CD4-positive, CD25-positive, alpha-beta regulatory T cell (primary cell): ENCODE measurements at places on chromosomes 6 and 20. TPM values are rescaled to one million over a fixed set of nuclear protein-coding genes. Genes with fewer than 3 reads are reported as not detected.

DNA sequence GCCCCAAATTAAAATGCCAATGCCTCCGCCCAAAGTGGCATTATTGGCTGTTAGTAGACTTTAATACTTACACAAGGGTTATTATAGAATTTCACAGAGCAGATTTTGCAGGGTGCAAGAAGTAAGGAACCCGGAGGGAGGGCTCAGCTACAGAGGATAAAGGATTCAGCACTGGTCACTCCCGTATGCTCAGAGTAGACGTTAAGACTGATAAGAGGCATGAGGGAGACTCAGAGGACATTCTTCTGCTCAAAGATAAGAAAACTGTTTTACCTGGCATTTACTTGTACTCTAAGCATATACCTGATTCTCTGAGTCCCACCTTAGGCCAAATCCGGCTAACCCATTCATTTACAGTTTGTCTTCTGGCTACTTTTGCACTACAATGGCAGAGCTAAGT lies 36.5 kb upstream of the OVOL2 start:
- DNase-seq: no peak
- H3K27me3 ChIP-seq: no peaks in the 10 kb centered on the region
- no peak overlapping the region for H3K27ac ChIP-seq
- H3K4me3 ChIP-seq: no peak overlapping the region
- no peaks in the 10 kb centered on the region for H3K4me1 ChIP-seq
- H3K36me3 ChIP-seq: no peaks in the 10 kb centered on the region

DNA sequence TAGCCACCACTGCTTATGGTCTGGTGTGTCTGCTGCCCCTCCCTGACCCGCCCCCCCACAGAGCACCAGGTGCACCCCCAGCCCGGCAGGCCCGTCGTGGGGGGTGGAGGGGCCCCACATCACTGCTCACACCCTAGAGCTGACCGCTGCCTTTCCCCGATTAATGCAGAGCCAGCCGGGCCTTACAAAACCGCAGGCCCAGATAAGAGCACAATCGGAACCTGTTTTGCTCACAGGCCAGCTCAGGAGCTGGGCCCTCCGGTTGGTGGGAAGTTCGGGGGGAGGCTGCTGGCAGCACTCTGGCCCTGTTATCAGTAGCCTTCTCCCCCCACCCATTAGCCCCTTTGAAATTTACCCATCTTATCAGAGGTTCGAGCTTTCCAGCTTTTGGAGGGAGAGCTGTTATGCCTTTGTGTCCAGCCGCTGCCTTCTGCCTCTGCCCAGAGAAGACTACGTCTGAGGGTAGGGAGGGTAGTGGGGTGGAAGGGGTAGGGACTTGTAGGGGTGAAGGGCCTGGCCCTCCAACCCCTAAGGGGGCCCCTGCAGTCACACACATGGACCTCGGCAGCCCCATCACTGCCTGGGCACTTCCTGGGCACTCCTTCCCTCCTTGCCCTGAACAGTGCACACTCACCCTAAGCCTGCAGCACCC lies 6.9 kb upstream of the SPDEF start:
- no peak overlapping the region for H3K4me3 ChIP-seq
- H3K27ac ChIP-seq: no peak overlapping the region
- H3K4me1 ChIP-seq: no peaks in the 10 kb centered on the region
- no peak for DNase-seq
- H3K27me3 ChIP-seq: no peaks in the 10 kb centered on the region

- H3K27ac ChIP-seq: no peak overlapping the region
- no peaks in the 10 kb centered on the region for H3K27me3 ChIP-seq
- H3K4me1 ChIP-seq: no peaks in the 10 kb centered on the region
- no peak for DNase-seq
These were observed 89.1 kb downstream of the ME1 start for GRCh38 chr6:83341765-83342164.

- no peak overlapping the region for H3K4me3 ChIP-seq
- no peaks in the 10 kb centered on the region for H3K4me1 ChIP-seq
- H3K27me3 ChIP-seq: no peaks in the 10 kb centered on the region
- H3K27ac ChIP-seq: no peak overlapping the region
- peaks cover 6% of the 10 kb centered on the region for H3K36me3 ChIP-seq
These were observed 11.0 kb downstream of the TMEM14C start for GRCh38 chr6:10733863-10734262.

DNA sequence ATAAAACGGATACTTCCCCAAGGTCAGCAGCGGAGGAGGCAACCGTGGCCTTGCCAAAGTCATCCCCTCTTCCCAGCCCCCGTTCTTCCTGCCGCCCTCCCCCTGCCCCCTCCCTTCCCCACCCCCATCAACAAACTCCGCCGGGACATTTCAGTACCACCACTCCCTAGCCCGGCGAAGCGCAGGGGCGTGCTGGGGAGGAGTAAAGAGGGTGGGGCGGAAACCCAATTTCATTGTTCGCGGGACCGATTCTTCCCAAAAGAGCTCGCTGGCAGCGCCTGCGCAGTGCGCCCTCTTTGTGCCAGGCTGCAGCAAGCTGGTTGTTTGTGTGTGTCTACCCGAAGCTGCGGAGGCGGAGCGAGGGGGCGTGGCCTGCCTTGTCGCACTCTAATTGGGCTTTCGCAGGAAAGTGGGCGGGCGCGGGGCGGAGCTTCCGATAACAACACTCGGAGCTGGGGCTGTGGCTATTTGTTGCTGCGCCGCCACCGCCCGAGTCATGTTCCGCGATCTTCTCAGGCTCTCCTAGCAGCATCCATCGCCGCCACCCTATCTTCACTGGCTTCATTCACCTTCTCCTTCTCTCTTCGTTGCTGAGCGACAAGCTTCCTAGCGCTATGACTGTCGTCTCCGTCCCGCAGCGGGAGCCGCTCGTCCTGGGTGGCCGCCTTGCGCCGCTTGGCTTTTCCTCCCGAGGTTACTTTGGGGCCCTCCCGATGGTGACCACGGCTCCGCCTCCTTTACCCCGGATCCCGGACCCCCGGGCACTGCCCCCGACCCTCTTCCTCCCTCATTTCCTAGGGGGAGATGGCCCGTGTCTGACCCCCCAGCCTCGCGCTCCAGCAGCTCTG lies at the start of gene PNRC1:
Gene PNRC1, plus strand, starts transcription at position 471 of the 848 bp plus-strand sequence. Its CDS starts 144 bp downstream, at position 615.
- H3K27me3 ChIP-seq: no peaks in the 10 kb centered on the region
- H3K27ac ChIP-seq: peak within 1 kb of the TSS; percentile 100
- peaks cover 29% of the 10 kb centered on the region for H3K4me1 ChIP-seq
- H3K36me3 ChIP-seq: peaks cover 27% of the 10 kb centered on the region
- H3K4me3 ChIP-seq: peak within 1 kb of the TSS; percentile 99

DNA sequence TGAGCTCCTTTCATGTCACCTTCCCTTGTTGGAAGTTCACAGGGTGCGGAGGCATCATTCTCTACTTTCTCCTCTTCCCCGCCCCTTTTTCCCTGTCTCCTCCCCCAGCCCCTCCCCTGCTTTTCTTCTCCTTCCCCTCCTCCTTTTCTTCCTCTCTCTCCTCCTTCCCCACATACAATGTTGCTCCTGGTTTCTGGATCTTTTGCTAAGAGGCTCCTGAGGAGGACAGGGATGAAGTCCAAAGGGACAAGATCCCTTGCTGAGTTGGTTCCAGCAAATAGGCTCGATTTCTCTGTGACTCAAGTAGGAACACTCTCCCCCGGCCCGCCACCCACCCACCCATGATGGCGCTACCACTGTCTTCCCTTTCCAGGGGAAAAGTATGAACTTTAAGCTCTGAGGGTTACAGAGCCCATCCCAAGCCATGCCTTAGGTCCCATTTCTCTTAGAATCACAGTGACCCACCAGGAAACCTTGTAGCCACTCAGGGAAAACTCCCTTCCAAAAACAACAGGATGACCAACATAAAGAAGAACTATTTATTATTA lies 852 bp upstream of the TFEB start:
- no peak overlapping the region for H3K27ac ChIP-seq
- no peak for DNase-seq
- no peaks in the 10 kb centered on the region for H3K27me3 ChIP-seq
- H3K4me1 ChIP-seq: peaks cover 33% of the 10 kb centered on the region
- H3K4me3 ChIP-seq: no peak overlapping the region

DNA sequence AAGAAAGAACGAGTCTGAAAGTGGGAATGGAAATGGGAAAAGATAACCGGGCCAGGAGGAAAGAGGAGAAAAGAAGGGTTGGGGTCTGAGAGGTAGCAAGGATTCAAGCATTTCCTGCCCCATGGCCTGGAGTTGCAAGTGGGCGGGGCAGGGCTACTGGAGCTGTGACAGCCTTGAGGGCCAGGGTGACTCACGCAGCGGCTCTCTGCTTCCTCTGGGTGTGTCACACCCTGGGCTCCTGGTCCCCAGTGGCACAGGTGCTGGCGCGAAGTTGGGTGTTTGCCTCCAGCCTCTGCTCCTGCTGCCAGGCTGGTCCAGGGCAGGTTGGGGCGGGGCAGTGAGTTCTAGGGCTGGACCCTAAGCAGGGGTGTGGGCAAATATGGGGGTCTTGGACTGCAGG lies 3.3 kb upstream of the ULBP3 start:
- no peak overlapping the region for H3K4me3 ChIP-seq
- no peak overlapping the region for H3K27ac ChIP-seq
- H3K27me3 ChIP-seq: no peaks in the 10 kb centered on the region
- DNase-seq: no peak
- H3K4me1 ChIP-seq: peaks cover 12% of the 10 kb centered on the region
- H3K36me3 ChIP-seq: no peaks in the 10 kb centered on the region

- H3K36me3 ChIP-seq: no peaks in the 10 kb centered on the region
- no peaks in the 10 kb centered on the region for H3K4me1 ChIP-seq
- no peaks in the 10 kb centered on the region for H3K27me3 ChIP-seq
- no peak for DNase-seq
These were observed 132.4 kb upstream of the SYNDIG1 start for GRCh38 chr20:24337069-24337468.

GRCh38 chr20:63435552-63435951 lies 36.9 kb downstream of the KCNQ2 start:
- DNase-seq: no peak
- no peak overlapping the region for H3K4me3 ChIP-seq
- H3K4me1 ChIP-seq: peaks cover 6% of the 10 kb centered on the region

DNA sequence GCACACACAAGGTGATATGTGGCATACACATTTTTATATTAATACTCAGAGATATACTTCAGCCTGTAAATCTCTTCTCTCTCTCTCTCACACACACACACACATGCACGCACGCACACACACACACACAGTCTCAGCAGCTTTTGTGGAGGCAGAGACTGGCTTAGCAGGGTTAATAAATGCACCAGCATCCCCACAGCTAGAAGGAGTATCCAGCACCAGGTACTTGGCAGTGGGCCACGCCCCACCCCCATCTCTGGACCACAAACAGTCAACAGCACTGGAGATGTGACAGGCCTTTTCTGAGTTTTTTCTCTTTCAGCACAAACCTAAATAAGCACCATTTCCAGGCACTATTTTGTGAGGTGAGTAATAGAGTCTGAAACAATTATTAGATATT lies 47.3 kb upstream of the LRFN2 start:
- DNase-seq: no peak
- no peak overlapping the region for H3K4me3 ChIP-seq
- H3K4me1 ChIP-seq: no peaks in the 10 kb centered on the region
- H3K27ac ChIP-seq: no peak overlapping the region
- no peaks in the 10 kb centered on the region for H3K36me3 ChIP-seq

DNA sequence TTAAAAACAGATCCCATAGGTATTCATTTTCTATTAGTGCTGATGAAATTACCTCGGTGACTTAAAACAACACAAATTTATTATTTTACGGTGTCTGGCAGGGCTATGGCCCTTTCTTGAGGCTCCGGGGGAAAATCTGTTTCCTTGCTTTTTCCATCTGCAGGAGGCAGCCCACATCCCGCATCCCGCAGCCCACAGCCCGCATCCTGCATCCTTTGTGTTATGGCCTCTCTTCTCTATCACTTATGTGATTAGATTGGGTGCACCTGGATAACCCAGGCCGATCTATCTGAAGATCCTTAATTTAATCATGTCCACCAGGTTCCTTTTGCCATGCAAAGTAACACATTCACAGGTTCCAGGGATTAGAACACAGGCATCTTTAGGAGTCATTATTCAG lies 407.8 kb downstream of the CDC5L start:
- H3K36me3 ChIP-seq: no peaks in the 10 kb centered on the region
- H3K4me3 ChIP-seq: no peak overlapping the region
- H3K4me1 ChIP-seq: no peaks in the 10 kb centered on the region
- H3K27ac ChIP-seq: no peak overlapping the region
- peaks cover 11% of the 10 kb centered on the region for H3K27me3 ChIP-seq

GRCh38 chr20:41382791-41383305 lies 16.2 kb upstream of the EMILIN3 start:
- H3K27me3 ChIP-seq: no peaks in the 10 kb centered on the region
- no peaks in the 10 kb centered on the region for H3K36me3 ChIP-seq
- H3K4me1 ChIP-seq: no peaks in the 10 kb centered on the region

GRCh38 chr6:112214739-112215269 lies 39.6 kb downstream of the LAMA4 start:
- no peaks in the 10 kb centered on the region for H3K4me1 ChIP-seq
- no peaks in the 10 kb centered on the region for H3K36me3 ChIP-seq
- no peak overlapping the region for H3K27ac ChIP-seq
- DNase-seq: no peak

GRCh38 chr6:163338671-163339405 lies 75.7 kb upstream of the QKI start:
- H3K4me1 ChIP-seq: no peaks in the 10 kb centered on the region
- no peak overlapping the region for H3K27ac ChIP-seq
- no peak overlapping the region for H3K4me3 ChIP-seq
- DNase-seq: no peak

DNA sequence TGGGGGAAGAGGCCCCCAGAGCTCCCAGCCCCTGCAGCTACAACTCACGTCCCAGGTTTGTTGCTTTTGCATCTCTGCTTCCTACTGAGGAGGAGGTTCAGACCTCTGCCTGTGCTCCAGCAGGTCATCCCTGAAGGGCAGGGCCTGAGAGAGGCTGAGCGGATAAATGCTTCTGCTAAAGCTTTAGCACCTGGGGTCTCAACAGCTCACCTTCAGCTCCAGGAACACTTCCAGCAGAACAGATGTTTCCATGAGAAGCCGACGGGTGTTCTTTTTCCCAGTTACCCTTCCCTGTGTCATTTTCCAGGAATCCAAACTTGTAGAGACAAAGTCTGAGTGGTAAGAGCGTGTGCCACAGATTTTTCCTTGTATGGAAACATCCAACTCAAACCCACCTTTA lies 208.8 kb downstream of the TBC1D7 start:
- H3K27ac ChIP-seq: no peak overlapping the region

GRCh38 chr20:57210054-57210910 lies 56.2 kb downstream of the BMP7 start:
- H3K4me1 ChIP-seq: no peaks in the 10 kb centered on the region
- no peak overlapping the region for H3K4me3 ChIP-seq
- DNase-seq: no peak

Gene DPPA5
- total RNA-seq: not detected

Gene IYD
- total RNA-seq: not detected

Gene OLIG3
- total RNA-seq: not detected

Gene ARMH2
- 1.8 TPM for total RNA-seq

Gene RGS17
- total RNA-seq: not detected

Gene DYNLT2
- total RNA-seq: 3.9 TPM

Gene STX11
- 30.1 TPM for total RNA-seq

Gene SHLD1
- 10.4 TPM for total RNA-seq

Gene SEC63
- 78.7 TPM for total RNA-seq

Gene KIAA1586
- 19.2 TPM for total RNA-seq

Gene TSBP1
- not detected for total RNA-seq

Gene NR2E1
- not detected for total RNA-seq

Gene GABRR2
- total RNA-seq: 1.9 TPM

Gene HLA-DQA1
- 20.3 TPM for total RNA-seq

Gene ECT2L
- total RNA-seq: not detected

Gene GTSF1L
- 1.1 TPM for total RNA-seq
